ENCODE measurements at places on chromosomes 1 and 21.

DNA sequence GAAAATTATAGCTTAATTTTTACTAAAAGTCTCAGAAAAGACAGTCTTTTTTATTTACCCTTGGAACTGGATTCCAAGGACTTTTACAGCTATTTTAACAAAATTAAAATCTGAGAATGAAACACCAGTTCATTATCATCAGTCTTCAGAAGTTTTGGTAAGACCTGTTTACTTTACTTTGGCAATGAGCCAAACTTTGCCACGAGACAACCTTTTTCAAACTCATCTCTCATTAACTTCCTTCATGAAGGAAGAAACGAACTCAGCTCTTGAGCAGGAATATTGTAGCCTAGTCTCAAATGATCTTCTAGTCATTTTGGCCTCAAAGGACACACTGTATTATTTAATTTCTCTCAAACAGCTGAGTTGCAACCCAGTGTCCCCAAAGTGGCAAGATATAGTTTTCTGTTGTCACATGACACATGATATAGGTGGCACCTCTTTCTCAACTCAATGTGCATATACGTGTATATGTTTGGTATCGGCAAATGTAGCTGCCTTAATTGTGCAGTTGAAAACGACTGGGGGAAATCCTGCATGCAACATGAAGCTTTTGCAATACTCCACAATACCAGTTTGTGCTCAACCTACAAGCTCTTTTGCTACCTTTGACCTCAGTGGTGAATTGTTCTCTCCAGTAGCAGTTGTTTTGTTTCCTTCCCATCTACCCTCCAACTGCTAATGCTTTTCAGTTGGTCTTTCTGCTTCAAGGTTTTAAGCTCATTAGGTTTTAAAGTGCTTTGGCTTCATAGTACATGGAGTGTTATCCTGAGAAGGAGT lies 8.4 kb upstream of the GNG4 start:
- no peak for DNase-seq

- no peak for DNase-seq
Measured at GRCh38 chr1:183778568-183779433, 26.1 kb upstream of the RGL1 start.

GRCh38 chr21:15592957-15593356 lies 136.8 kb upstream of the USP25 start:
- DNase-seq = no peak

GRCh38 chr1:77407738-77408375 lies 126.0 kb downstream of the AK5 start:
- DNase-seq = no peak

DNA sequence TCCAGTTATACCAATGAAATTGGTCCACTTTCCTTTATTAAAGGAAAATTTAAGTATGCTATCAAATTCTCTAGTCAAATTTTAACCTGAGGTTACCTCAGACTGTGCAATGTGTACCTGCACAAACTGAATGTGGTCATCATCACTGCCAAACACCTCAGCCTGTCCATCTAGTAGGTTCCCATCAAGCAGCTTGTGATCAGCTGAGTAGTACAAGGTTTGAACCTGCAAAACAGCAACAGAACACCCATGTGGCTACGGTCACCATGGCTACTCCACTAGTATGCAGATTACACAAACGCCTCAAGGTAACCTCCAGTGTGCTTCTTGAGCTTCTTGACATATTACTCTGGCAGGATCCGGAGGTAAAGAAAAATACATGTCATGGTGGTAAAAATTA lies 11.6 kb downstream of the IVNS1ABP start:
- no peak for DNase-seq

- no peak for DNase-seq
Measured at GRCh38 chr1:100643471-100644196, 75.9 kb upstream of the VCAM1 start.

DNA sequence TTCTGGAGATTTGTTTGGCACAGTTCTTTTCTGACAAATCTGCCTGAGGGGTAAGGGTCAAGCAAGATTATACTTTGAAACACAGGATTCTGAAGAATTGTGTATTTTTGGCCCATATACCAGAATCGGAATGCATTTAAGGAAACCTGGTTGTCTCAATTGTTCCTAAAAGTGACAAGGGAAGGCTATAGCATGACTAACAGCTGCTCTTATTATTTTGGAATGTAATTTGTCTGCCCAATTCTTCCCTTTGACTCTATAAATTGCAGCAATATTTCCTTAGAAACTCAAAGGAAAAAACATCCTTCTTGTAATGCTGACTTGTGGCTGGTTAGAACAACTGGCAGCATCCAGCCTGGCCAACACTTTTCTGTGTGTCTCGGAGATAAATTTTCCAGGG lies 15.8 kb upstream of the VCAM1 start:
- no peak for DNase-seq

GRCh38 chr1:224113005-224113404 lies 906 bp upstream of the FBXO28 start:
- no peak for DNase-seq

DNA sequence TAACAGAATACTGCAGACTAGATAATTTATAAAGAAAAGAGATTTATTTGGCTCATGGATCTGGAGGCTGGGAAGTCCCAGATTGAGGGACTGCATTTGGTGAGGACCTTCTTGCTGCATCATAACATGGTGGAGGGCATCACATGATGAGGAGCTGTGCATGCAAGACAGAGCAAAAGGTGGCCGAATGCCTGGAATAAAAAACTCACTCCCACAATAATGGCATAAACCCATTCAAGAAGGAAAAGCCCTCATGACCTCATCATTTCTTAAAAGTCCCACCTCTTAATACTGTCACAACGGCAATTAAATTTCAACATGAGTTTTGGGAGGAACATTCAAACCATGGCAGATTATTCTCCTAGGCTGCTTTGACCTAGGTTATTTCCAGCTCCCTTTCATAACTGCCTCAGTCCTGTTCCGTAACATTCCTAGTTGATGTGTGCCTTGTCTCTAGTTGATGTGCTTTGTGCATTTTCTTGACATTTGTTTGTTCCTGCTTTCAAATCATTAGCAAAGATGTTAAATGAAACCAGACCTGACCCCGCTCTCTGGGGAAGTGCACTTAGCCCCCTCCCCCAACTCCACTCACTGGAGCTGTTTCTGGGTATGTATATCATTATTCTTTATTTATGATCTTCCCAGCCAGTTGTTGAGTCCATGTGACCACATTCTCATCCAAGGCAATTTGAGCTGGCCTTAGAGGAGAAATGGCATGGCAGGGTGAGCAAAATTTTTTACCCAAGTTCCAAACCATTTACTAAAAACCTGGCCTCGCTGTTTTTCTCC lies 148.5 kb downstream of the GDAP2 start:
- no peak for DNase-seq

DNA sequence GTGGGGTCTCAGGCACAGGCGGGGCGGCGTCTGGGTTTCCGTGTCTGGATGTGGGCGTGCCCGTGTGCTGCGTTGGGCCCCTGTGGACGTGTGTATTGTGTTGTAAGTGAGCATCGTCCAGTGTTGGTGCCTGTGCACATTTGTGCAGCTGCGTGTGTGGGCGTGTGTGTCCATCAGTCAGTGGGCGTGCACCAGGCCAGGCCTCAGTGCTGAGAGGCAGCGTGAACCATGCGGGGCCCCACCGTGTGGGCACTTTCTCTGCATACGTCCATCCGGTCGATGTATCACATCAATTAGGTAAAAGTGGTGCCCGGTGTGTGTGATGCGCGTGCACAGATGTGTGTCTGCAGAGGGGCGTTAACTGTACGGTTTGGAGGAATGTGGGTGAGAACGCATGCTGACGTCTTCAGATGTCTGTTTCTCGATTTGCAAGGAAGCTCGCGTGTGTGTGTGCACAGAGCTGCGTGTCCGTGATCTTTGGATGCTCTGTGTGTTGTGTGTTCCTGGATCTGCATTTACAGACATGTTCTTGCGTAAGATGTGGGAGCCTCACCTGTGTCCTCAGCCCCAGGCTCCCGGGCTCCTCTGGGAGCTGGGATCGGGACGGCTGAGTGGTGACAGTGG lies 24.6 kb downstream of the AGRN start:
- no peak for DNase-seq

DNA sequence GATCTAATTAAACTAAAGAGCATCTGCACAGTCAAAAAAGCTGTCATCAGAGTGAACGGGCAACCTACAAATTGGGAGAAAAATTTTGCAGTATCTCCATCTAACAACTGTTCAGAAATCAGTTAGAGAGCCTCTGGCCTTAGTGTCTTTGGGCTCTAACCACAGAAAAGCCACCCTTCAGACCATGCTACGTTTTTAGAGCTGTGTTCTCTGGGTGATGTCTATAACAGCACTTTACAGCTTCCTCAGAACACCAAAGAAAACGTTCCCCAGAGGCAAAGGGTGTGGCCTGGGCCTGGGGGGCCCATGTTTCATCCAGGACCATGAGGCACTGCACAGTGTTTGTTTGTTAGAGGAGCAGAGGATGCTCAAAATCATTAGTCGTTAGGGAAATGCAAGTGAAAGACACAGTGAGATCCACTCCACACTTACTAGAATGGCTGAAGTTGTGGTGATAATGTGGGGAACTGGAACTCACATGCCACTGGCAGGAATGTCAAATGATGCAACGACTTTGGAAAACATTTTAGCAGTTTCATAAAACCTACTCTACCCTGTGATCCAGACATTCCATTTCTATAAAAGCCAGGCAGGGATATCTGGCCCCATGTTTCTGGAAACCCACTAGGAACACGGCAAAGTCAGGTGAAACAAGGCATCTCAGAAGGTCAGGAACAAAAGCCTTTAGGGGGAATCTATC lies 250.4 kb upstream of the HOOK1 start:
- no peak for DNase-seq

GRCh38 chr1:52973841-52974240 lies 46.8 kb downstream of the SCP2 start:
- no peak for DNase-seq

DNA sequence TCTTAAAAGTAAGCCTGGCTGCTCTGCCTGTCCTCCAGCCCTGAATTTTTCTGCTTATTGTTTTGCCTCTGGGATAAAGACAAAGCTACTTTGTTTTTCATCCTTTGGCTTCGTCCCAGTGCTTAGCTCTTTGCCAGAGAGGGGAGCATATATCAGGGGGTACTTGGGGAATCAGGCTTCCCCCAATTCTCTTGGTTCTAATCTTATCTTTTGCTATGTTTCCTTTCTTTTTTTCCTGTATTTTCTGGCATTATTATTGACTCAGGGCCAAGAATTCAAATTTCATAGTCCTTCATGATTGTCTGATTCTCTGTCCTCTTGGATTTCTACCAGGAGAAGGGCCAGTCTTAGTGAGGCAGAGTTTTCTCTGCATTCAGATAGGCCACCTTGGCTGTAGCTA lies 51.2 kb downstream of the GIPC2 start:
- DNase-seq = no peak

DNA sequence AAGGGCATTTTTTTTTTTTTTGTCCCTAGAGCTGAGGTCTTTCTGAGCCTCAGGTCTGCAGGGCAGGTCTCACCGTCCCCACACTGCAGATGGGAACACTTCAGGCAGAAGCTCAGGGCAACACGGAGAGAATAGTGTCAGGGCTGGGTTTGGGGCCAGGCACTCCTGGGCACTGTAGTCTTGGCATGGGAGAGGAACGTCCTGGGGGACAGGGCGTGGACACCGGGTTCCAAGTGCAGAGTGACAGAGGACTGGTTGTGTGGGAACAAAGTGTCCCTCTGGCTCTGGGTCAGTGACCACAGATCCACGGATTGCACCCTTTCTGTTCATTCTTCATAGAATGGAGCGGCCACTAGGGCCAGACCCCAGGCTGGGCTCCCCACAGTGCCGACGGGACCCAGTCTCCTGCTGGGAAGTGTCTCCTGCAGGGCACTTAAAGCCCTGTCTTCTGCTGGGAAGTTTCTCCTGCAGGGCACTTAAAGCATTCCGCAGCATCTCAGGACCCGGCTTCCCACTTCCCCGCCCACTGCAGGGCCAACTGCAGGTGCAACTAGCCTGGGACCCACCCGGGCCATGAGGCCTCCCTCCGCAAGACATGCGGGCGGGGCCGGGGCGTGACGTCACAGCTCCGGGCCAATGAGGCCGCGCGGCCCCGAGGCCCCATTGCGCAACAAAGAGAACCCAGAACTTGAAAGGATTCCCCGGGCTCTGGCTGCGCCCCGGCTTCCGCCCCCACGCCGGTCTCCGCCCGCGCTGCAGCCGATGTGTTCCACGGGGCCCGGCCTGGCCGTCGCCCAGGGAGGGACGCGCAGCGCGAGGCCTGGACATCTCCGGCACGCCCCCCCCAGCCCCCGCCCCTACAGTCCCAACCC lies 1.2 kb downstream of the GPR153 start:
- DNase-seq = peak; percentile 60

- no peak for DNase-seq
Measured at GRCh38 chr1:7192453-7192852, 407.2 kb downstream of the CAMTA1 start.

DNA sequence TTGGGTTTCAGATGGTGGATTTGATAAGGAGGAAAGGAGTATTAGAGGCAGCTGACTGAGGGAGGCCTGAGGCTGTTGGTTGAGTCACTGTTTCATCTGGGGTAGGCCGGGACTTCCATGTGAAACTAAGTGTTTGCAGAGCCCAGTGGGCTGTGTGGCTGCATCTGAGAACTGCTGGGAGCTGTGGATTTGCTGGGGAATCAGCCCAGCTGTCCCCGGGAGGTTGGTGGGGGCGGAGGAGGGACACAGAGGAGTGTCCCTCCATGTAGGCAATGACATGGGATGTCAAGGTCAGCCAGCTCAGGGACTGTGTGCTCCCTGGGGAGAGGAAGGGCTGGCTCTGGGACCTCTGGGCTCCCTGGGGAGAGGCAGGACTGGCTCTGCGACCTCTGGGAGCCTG lies 36.4 kb downstream of the SLC2A7 start:
- DNase-seq = no peak

GRCh38 chr1:97136996-97137395 lies 415.4 kb downstream of the PTBP2 start:
- no peak for DNase-seq

DNA sequence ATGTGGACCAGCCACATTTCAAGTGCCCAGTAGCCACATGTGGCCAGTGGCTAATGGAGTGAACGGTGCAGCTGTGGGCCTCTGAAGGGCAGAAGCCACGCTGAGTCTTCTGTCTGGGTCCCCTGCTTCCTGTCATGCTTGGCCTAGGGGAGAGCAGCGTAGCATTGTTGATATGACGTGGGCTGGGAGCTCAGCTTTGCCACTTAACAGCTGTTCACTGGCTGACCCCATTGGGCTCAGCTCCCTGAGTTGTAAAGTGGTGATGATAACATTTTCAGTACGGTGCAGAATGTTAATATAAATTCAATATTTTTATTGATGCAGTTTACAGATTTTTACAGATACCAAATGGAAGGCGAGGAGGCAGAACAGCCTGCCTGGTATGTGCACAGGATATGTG lies 4.5 kb downstream of the PODN start:
- DNase-seq = no peak

GRCh38 chr1:14707531-14708445 lies 109.3 kb downstream of the KAZN start:
- DNase-seq = no peak

DNA sequence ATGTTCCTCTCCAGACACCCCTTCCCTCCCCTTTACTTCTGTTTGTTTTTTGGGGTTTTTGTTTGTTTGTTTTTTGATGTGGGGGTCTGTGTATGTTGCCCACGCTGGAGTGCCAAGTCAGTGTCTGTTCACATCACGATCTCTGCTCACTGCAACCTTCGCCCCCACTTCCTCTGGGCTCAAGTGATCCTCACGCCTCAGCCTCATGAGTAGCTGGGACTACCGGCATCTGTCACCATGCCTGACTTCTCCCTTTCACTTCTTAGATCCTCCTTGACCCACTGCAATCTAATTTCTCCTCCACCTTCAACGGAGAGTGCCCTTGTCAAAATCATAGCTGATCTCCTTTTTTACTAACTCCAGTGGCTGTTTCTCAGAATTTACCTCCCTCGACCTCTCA lies 100.7 kb upstream of the KIF26B start:
- DNase-seq = no peak
